Large intestine (tissue), 12 donors: ENCODE measurements at places on chromosomes 3 and 15. TPM values are rescaled to one million over a fixed set of nuclear protein-coding genes. Genes with fewer than 3 reads are reported as not detected.

The SYNPR gene
- polyA plus RNA-seq = 0.87 TPM

The GOLGA8N gene
- polyA plus RNA-seq = 20.7 TPM

The HACD2 gene
- polyA plus RNA-seq = 75.2 TPM

DNA sequence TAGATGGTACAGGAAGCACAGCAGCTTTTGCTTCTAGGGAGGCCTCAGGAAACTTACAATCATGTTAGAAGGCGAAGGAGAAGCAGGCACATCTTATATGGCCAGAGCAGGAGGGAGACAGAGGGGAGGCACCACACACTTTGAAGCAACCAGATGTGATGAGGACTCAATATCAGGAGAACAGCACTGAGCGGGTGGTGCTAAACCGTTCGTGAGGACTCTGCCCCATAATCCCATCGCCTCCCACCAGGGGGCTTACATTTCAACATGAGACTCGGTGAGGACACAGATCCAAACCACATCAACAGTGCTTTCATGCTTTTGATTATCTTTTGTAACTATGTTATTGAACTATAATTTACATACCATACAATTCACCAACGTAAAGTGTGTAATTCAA lies 7.6 kb upstream of the TMEM44 start:
- peaks cover 58% of the 10 kb centered on the region for H3K36me3 ChIP-seq
- no peak overlapping the region for H3K27ac ChIP-seq
- no peaks in the 10 kb centered on the region for H3K4me1 ChIP-seq
- H3K4me3 ChIP-seq = no peak overlapping the region
- no peaks in the 10 kb centered on the region for H3K27me3 ChIP-seq
- no peak for DNase-seq

DNA sequence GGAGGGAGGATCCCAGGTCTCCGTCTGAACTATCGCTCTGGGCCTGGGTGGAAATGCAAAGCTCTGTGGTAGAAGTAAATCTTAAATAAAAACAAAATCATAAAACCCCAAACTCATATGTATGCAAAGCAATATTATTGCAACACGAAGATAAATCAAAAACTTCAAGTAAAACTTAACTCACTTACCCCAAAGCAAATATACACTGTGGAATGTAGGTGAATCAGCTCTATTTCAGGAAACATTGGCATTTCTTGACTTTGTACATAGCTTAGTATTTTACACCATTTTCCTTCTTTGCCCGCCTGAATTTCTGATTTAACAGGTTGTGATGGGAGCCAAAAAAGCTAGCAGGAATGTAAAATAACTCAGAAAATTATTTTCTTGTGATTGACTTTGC lies 126.2 kb downstream of the TPRG1 start:
- DNase-seq = no peak
- no peaks in the 10 kb centered on the region for H3K4me1 ChIP-seq
- no peaks in the 10 kb centered on the region for H3K27me3 ChIP-seq
- no peaks in the 10 kb centered on the region for H3K36me3 ChIP-seq

DNA sequence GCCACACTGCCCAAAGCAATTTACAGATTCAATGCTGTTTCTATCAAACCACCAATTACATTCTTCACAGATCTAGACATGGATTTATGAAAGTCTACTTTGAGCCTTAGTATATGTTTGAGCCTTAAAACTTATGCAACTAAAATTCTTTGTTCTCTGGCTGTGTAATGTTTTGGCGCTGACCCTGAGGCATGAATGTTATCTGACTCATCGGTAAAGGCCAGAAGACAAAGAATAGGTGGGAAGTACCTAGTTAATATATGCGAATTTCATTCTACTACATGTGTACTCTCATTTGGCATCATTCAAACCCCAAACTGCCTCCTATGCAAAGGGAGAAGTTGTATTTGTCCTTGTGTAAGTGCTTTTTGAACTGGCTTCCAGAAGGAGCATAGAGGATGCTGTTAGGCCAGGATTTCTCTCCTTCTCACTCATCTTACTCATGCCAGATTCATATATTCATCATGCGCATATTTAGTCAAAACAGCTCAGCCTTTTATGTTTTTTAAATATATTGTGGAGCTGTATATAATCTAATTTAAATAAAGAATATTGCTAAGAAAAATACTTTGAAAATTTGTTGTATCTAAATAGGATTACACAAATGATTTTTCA lies 204.2 kb downstream of the NFKBIZ start:
- no peak overlapping the region for H3K4me3 ChIP-seq
- H3K4me1 ChIP-seq = no peaks in the 10 kb centered on the region
- H3K36me3 ChIP-seq = no peaks in the 10 kb centered on the region
- H3K27me3 ChIP-seq = no peaks in the 10 kb centered on the region

- no peaks in the 10 kb centered on the region for H3K27me3 ChIP-seq
- no peak for DNase-seq
- H3K36me3 ChIP-seq = no peaks in the 10 kb centered on the region
- no peak overlapping the region for H3K27ac ChIP-seq
Observed at GRCh38 chr3:153679714-153680113, 441.5 kb upstream of the ARHGEF26 start.
